ENCODE measurements at places on chromosomes 5 and 9. TPM values are rescaled to one million over a fixed set of nuclear protein-coding genes. Genes with fewer than 3 reads are reported as not detected.

DNA sequence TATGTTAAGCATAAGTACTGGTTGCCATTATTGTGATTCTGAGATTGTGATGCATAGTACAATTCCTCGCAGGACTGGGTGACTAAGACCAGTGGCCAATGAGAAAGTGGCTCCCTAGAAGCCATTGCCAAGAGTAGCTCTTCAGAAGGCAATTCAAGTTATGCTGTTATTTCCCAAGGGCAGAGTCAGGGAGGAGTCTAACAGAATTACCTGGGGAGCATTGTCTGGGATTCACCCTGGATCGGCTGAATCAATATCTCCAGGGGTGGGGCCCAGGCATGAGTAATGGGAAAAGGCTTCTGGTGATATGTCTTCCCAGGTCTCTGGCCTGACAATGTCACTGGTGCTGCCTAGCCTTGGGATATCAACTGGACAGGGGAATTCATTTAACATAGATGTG is 10.9 kb upstream of the ARHGEF28 start:
- no peaks in the 10 kb centered on the region for H3K36me3 ChIP-seq
- peaks cover 4% of the 10 kb centered on the region for H3K4me1 ChIP-seq
- no peak overlapping the region for H3K27ac ChIP-seq
- no peak for DNase-seq
- no peaks in the 10 kb centered on the region for H3K27me3 ChIP-seq

The ZBTB5 gene
- 14.5 TPM for total RNA-seq

GRCh38 chr5:77748160-77748559 is 28.0 kb downstream of the TBCA start:
- no peak overlapping the region for H3K4me3 ChIP-seq
- peaks cover 26% of the 10 kb centered on the region for H3K4me1 ChIP-seq
- no peaks in the 10 kb centered on the region for H3K36me3 ChIP-seq
- no peak for DNase-seq

GRCh38 chr5:4413996-4414395 is 726.1 kb upstream of the ADAMTS16 start:
- no peaks in the 10 kb centered on the region for H3K36me3 ChIP-seq
- H3K27ac ChIP-seq, result no peak overlapping the region
- H3K27me3 ChIP-seq, result peaks cover 1% of the 10 kb centered on the region
- DNase-seq, result no peak
- H3K4me3 ChIP-seq, result no peak overlapping the region

The NELFB gene
- total RNA-seq, result 48.0 TPM

The NSG2 gene
- not detected for total RNA-seq

DNA sequence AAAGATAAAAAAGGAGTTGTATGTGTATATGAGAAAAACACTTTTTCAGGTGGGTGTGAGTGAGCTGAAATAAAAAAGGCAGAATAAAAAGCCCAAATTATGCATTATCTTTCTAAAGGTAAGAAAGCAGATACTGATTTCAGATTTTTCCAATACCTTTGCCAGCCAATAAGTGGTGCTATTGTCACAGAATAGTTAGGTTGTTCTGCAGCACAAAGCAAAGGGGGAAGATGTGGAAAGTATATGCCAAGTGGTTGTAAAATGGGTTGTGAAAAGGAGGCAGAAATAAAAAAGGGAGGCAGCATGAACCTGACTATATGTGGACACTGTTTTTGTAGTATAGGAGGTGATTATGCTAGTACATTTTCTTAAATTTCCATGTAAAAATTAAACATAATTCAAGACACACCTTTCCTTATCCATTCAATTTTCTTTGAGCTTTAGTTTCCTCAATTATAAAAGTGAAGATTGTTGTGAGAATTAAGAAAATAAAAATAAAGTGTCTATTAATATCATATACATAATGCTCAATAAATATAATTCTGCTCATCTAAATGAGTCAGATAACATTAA is 106.7 kb downstream of the SMIM15 start:
- no peaks in the 10 kb centered on the region for H3K27me3 ChIP-seq
- H3K4me3 ChIP-seq, result no peak overlapping the region
- no peak for DNase-seq
- H3K27ac ChIP-seq, result no peak overlapping the region
- H3K36me3 ChIP-seq, result no peaks in the 10 kb centered on the region

- DNase-seq, result no peak
- no peaks in the 10 kb centered on the region for H3K27me3 ChIP-seq
- H3K27ac ChIP-seq, result no peak overlapping the region
- H3K4me1 ChIP-seq, result peaks cover 12% of the 10 kb centered on the region
Measured at GRCh38 chr5:89187268-89187667, 304.3 kb upstream of the MEF2C start.

DNA sequence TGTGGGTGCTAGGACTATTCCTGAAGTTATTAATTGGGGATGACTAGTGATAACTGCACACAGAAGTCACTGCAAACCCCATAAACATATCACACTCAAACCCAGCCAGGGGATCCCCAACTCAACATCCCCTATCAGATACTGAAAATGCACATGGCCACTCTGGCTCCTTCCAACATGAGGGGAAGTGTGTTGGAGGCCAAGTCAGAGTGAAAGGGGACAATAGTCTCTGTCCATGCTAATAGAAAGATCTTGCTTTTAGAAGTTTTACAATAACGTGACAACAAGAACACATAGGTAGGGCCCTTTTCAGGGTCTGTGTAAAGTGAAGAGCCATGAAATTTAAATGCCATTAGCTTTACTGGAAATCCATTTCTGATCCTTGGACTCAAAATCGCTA is 98.8 kb upstream of the SEMA6A start:
- DNase-seq, result no peak
- H3K4me3 ChIP-seq, result no peak overlapping the region
- H3K27me3 ChIP-seq, result peaks cover 2% of the 10 kb centered on the region
- H3K36me3 ChIP-seq, result no peaks in the 10 kb centered on the region

The LSM11 gene
- 9.9 TPM for total RNA-seq

- no peak overlapping the region for H3K27ac ChIP-seq
- DNase-seq, result no peak
- no peak overlapping the region for H3K4me3 ChIP-seq
- H3K36me3 ChIP-seq, result no peaks in the 10 kb centered on the region
Measured at GRCh38 chr5:90359073-90359920, 50.3 kb downstream of the CETN3 start.

The PDLIM4 gene
- total RNA-seq, result 59.2 TPM

DNA sequence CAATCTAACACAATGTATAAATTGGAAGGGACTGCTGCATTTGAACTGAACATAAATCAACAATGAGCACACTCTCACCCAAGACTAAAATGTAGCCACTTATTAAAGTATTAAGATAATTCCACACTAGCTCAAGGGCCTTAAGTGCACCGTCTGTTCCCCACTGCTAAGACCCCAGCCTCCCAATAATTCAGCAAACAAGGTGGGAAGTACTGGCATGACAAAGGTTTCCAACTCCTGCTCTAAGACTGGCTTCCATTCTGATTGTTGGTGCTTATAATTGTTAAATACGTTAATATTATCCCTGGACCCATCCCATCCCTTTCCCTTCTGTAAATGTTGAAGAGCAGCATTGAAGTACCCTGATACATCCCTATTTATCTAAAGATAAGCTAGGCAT is 636.7 kb downstream of the NR2F1-AS1 start:
- peaks cover 18% of the 10 kb centered on the region for H3K4me1 ChIP-seq
- H3K27me3 ChIP-seq, result no peaks in the 10 kb centered on the region
- H3K4me3 ChIP-seq, result no peak overlapping the region
- no peak for DNase-seq
- H3K36me3 ChIP-seq, result no peaks in the 10 kb centered on the region
- H3K27ac ChIP-seq, result no peak overlapping the region

The GMCL2 gene
- not detected for total RNA-seq

The SPATA6L gene
- total RNA-seq, result 0.46 TPM

The AMBP gene
- total RNA-seq, result not detected

- H3K36me3 ChIP-seq, result peaks cover 2% of the 10 kb centered on the region
- no peaks in the 10 kb centered on the region for H3K27me3 ChIP-seq
- no peak for DNase-seq
- H3K4me3 ChIP-seq, result no peak overlapping the region
Measured at GRCh38 chr5:57939771-57940170, 457.2 kb upstream of the ACTBL2 start.

GRCh38 chr5:172843825-172844576 is 9.9 kb downstream of the ERGIC1 start:
- H3K4me3 ChIP-seq, result no peak overlapping the region
- peaks cover 3% of the 10 kb centered on the region for H3K36me3 ChIP-seq
- no peak overlapping the region for H3K27ac ChIP-seq
- DNase-seq, result no peak
- H3K4me1 ChIP-seq, result peaks cover 31% of the 10 kb centered on the region

The IRX2 gene
- total RNA-seq, result 9.1 TPM

DNA sequence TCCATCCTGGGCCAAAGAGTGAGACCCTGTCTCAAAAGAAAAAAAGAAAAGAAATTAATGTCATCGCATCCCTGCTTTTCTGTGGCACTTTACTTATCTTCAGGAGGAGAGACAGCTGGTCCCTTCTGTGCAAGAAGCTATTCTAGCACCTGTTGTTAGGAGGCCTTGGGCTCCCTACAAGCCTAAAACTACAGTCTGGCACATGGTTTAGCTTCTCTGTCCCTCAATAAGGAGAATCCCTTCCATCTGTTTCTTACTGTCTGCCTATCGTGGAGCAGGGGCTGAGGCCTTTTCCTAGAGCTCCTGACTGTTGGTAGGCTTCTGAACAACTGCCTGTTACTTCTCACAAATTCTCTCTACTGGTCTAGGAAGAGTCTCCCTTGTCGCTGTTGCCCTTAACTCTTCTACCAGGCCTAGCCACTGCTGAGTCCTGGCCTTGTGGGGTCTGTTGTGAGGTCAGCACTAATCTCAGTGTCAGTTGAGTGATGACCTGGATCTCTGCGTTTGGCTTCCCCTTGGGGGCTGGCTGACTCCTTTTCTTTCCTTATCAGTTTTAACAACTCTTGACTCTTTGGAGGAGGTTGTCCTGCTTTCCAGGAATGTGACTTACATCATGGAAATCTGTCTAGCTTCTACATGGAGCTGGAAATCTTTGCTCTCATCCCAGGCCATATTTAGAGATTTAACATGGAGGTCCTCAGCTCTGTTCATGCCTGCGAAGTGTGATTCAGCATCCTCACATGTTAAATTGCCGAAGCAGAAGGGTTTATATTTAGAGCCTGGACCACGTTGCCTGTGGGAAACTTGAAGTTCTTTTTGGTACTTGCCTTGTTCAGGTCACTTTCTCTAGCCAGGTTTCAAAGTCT is 5.7 kb upstream of the GARNL3 start:
- no peak for DNase-seq
- no peak overlapping the region for H3K27ac ChIP-seq
- no peak overlapping the region for H3K4me3 ChIP-seq
- no peaks in the 10 kb centered on the region for H3K27me3 ChIP-seq
- peaks cover 8% of the 10 kb centered on the region for H3K4me1 ChIP-seq
- H3K36me3 ChIP-seq, result no peaks in the 10 kb centered on the region

DNA sequence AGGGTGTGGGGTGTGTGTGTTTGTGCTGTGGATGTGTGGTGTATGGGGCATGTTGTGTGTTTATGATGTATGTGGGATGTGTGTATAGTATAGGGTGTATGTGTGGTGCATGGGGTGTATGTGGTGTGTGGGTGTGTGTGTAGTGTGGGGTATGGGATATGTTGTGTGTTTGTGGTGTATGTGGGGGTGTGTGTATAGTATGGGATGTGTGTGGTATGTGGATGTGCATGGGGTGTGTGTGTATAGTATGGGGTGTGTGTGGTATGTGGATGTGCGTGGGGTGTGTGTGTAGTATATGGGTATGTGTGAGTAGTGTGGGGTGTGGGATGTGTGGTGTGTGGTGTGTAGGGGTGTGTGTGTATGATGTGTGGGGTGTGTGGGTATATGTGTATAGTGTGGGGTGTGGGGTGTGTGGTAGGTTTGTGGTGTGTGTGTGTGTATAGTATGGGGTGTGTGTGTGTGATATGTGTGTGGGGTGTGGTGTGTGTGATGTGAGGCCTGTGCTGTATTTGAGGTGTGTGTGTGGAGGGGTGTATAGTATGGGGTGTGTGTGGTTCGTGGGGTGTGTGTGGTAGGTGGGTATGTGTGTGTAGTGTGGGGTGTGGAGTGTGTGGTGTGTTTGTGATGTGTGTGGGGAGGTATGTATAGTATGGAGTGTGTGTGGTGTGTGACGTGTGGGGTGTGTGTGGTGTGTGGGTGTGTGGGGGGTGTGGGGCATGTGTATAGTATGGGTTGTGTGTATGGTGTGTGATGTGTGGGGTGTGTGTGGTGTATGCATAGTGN is 10.5 kb downstream of the ECSCR start:
- DNase-seq, result peak; percentile 35
- H3K36me3 ChIP-seq, result no peaks in the 10 kb centered on the region
- no peaks in the 10 kb centered on the region for H3K27me3 ChIP-seq
- no peak overlapping the region for H3K27ac ChIP-seq
- H3K4me3 ChIP-seq, result no peak overlapping the region

The ALDH7A1 gene
- 71.3 TPM for total RNA-seq

GRCh38 chr5:100803397-100803796 is 99.7 kb downstream of the ST8SIA4 start:
- H3K27me3 ChIP-seq, result no peaks in the 10 kb centered on the region
- peaks cover 5% of the 10 kb centered on the region for H3K4me1 ChIP-seq
- DNase-seq, result no peak
- no peak overlapping the region for H3K4me3 ChIP-seq
- H3K27ac ChIP-seq, result no peak overlapping the region
- no peaks in the 10 kb centered on the region for H3K36me3 ChIP-seq

DNA sequence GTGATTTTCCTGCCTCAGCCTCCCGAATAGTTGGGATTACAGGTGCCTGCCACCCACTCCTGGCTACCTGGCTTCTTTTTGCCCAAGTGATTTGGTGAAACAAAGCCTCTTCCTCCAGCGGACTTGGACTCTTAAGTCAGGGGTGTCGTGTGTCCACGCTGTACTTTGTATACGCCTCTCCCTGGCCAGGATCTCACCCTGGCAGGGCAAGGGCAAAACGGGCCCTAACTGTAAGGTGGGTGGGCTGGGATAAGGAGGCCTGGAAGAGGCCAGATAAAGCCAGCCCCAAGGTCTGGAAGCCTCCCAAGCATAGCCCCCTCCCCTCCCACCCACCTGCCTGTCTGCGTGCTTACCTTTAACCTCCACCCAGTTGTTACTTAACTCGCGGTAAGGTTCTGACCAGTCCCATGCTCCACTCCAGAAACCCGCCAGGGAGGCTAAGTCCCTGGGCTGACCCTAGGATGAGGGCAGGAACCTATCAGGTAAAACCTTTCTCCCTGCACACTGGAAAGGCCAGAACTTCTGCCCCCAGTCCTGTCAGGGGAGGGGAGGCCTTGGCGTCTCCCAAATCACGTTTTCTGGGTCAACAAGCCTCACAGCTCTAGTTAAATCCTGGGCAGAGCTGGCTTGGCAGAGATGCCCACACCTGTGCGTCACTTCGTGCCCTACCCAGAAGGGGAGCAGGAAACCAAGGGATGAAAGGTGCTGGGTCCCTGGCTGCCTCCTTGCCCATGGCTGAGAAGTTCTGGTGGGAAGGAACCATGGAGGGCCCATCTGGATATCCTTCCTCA is 8.4 kb downstream of the CDK9 start:
- DNase-seq, result no peak
- no peaks in the 10 kb centered on the region for H3K27me3 ChIP-seq
- H3K4me3 ChIP-seq, result no peak overlapping the region
- peaks cover 17% of the 10 kb centered on the region for H3K36me3 ChIP-seq
- no peak overlapping the region for H3K27ac ChIP-seq

The ZNF474 gene
- total RNA-seq, result 0.25 TPM

- DNase-seq, result no peak
- no peaks in the 10 kb centered on the region for H3K4me1 ChIP-seq
- no peak overlapping the region for H3K27ac ChIP-seq
- no peak overlapping the region for H3K4me3 ChIP-seq
- no peaks in the 10 kb centered on the region for H3K36me3 ChIP-seq
- peaks cover 23% of the 10 kb centered on the region for H3K27me3 ChIP-seq
Measured at GRCh38 chr9:90057361-90057760, 452.5 kb downstream of the GADD45G start.

GRCh38 chr5:75538211-75538610 is 26.5 kb downstream of the POLK start:
- H3K27me3 ChIP-seq, result no peaks in the 10 kb centered on the region
- no peak overlapping the region for H3K27ac ChIP-seq
- peaks cover 30% of the 10 kb centered on the region for H3K4me1 ChIP-seq
- H3K4me3 ChIP-seq, result no peak overlapping the region
- no peak for DNase-seq
- peaks cover 15% of the 10 kb centered on the region for H3K36me3 ChIP-seq

All from chondrocyte (in vitro differentiated cells).